ENCODE measurements at places on chromosomes 7 and 10. TPM values are rescaled to one million over a fixed set of nuclear protein-coding genes. Genes with fewer than 3 reads are reported as not detected.

The CTAGE8 gene
- 1.8 TPM for total RNA-seq

GRCh38 chr7:90715067-90715466 is 118.9 kb downstream of the CDK14 start:
- no peak for ATAC-seq

The EEPD1 gene
- 2.9 TPM for total RNA-seq

The ZNF438 gene
- total RNA-seq: 2.9 TPM

The TBX20 gene
- total RNA-seq: not detected
